ENCODE measurements at places on chromosomes 16 and 17.

DNA sequence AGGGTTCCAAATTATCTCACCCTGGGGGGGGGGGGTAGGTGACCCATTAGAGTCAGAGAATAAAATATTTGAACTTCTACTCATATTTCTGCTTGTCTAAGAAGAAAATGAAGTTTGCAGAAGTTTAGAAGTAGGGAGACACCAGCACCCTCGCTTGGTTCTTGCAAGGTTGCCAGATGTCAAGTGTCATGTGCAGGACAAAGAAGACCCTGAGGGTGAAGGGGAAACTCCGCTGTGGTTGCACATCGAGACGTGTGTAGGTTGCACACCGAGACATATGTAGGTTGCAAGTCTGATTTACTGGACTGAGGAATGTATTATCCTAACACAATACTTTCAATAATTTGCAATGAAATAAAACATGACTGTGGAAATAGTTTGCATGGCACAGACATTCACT is 42.4 kb upstream of the IRF8 start:
- DNase-seq, result no peak

DNA sequence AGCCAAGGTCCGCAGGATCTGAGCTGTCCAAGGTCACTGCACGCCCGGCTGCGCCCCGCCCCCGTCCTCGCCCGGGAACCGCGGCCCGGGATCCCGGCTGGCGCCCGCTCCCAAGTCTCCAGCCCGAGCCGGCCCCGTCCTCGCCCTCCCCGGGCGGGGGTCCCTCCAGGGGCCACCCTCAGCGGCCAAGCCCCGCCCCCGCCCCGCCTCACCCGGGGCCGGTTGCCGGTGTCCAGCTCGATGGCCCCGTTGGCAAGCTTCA is 216 bp downstream of the VPS9D1 start:
- DNase-seq, result peak; percentile 5

GRCh38 chr17:39208136-39208535 is 8.1 kb downstream of the RPL19 start:
- DNase-seq, result no peak

DNA sequence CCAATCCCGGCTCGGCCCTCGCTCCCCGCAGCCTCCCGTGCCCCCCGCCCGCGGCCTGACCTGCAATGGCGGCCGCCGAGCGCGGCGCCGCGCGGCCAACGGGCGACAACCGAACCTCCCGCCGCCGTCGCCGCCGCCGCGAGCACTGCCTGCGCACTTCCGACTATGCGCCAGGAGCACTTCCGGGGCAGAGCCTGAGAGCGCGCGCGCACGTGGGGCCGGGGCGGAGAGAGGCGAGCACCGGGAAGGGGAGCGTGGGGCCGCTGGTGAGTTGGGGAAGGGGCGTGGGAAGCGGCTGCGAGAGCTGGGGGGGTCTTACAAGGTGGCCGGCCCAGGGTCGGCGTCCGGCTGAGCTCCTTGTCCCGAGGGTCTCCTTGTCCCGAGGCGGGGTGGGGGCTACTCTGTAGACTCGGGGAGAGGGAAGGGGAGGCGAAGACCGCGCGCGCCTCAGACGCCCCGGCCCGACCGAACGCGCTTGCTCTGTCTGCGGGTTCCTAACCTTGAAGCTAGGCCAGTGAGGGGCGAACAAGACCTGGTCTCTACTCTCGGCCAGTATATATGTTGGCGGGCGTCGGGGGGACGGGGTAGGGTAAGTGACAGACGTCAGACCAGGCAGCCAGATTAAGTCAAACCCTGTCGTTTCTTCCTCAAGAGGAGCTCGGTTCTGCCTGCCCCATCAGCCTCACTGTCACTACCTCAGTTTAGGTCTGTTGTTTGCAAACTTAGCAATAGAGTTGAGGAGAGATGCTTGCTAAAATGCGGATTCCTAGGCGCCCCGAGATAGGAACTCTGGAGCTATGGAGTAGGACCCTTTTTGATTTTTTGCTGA is at the start of the genes CHTF8 and UTP4:
CHTF8 (minus strand) TSS at position 165 of the 829 bp plus-strand sequence. CDS start 11,130 bp downstream, outside the sequence.
UTP4 (plus strand) TSS at position 226 of the 829 bp plus-strand sequence. CDS start 811 bp downstream, outside the sequence.
- peak; percentile 72 for DNase-seq

DNA sequence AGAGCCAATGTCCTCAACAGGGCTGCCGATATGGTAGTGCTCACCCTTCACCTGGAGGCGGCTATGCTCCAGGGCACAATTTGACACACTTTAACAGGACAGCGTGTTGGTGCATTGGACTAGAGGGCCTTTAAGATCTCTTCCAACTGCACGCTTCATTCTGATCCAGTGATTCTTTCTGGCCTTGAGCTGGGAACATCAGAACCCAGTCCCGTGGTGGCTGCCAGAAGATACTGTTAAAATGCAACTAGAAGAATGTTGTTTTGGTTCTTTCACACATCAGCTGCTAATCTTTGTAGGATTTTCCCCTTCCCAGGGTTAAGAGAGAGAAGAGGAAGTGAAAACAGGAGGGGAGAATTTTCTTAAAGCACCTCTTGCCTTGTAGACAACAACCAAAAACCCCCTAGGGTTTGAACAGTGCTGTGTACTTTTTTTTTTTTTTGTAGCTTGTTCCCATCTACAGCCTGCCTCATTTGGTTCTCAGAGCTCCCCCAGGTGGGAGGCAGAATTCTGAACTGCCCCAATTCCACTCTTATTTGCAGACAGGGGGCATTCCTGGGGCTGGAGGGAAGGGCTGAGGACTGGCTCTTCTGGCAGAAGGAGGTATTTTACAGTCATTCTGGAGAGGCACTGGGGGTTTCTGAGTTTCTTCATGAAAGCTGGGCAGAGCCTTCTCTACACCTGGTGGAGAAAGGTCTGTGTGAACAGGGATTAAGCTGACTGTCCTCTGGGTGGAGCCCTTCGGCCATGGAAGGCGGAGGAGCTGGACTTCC is 32.4 kb downstream of the SMARCE1 start:
- peak; percentile 18 for DNase-seq

DNA sequence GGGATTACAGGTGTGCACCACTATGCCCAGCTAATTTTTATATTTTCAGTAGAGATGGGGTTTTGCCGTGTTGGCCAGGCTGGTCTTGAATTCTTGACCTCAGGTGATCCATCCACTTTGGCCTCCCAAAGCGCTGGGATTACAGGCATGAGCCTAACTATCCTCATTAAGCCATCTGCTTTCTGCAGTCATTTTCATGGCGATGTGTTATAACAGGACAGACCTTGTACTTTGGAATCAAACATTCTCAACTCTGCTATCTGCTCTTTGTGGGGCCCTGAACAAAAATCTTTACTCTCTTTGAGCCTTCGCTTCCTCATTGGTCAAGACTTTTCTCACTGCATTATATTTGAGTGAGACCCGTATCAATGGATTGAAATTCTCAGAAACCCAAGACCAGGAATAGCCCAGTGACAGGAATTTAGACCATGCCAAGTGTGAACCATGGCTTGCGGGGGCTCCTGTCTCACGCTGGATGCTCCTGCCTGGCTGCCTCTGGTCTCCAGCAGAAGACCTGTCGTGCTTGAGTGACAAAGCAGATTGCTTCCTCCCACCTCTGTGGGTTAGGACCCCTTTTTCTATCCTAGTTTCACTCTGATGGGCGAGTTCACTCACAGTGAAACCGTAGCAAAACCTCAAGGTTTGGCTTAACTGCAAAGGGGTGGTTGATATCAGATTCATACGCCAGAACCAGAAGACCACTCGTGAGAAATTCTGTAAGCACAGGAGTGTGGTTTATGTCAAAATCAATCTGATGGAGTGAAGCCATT is 519.1 kb downstream of the MAF start:
- no peak for DNase-seq

DNA sequence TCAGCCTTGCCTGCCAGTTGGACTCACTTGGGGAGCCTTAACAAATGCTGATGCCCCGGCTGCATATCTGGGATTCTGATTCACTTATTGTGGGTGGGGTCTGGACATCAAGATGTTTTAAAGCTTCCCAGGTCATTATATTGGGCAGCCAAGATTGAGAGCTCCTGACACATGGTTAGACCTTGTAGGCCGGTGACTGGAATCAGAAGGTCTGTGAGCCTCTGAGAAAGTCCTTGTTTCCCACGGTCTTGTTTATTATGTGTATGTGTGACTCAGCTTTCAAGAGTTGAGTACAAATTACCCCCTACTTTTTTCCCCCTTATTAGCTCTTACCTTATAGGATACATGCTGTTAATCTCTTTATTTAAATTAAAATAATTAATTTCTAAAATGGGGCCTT is 103.5 kb downstream of the ABCC1 start:
- no peak for DNase-seq

DNA sequence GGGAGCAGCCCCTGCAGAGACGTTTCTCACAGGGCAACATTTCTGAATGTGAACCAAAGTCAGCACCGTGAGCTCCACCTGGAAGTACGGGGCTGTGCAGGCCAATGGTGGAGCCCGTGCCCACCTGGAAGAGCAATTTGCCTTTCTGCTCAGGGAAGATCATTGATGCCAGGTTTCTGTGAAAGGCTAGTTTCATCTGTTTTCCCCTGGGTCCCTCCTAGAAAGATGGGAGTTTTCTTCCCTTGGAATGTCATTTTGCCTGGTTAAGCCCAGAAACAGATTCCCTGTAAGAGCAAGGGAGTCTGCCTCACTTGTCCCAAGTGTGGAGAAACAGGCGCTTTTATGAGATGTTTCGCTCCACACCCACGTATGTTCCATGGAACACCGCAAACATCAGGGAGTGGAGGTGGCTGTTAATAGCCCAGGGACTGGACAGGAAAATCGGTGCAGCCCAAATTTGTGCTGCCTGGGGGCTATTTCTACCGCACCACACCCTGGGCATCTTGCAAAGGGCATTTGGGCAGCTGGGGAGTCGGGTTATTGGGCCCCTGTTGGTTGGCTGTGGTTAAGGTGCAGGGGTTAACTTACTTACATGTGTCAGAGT is 2.6 kb downstream of the SLC6A4 start:
- no peak for DNase-seq

DNA sequence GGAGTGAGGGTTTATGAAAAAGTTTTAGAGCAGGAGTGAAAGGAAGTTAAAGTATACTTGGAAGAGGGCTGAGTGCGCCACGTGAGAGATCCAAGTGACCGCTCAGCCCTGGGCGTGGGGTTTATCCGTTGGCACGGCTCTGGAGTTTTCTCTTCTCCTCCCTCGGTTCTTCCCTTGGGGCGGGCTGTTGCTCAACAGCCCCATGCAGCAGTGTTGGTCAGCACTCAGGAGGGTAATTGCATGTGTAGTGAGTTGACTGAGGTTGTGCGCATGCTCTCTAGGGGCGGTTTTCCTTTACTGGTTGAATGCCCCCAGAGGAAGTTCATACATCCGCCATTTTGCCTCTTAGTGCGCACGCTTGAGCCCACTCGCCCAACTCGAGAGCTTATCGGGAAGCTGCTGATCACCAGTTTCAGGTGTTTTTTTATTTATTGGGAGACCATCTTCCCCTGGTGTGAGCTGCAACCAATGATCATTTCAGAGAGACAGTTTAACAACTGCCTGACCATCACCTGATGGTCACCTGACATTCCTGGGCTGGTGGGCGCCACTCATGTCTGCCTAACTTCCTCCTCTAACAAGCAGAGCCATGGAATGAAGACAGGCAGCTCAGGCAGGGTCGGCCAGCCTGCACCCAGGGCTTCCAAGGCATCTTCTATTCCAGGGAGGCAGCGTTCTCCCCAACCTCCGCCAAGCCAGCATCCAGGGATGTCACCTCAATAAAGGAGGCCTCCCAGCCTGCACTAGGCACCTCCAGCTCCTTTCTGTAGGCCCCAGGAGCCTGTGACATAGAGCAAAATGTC is 41.3 kb upstream of the DNAH17 start:
- no peak for DNase-seq

DNA sequence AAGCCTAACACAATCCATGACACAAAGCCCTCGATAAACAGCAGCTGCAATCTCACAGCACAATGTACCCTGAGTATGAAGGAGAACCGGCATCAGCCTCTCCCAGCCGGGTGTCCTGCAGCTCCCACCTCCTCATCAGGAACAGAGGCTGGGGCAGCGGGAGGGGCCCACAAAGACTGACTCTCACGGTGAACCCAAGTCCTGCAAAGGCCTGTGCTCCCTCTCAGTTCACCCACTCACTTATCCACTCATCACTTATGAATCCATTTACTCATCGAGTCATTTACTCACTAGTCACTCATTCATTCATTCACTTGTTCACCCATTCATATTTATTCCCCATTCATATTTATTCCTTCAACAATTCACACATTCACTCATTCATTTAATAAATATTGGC is 11.6 kb downstream of the ZNF423 start:
- DNase-seq, result no peak

DNA sequence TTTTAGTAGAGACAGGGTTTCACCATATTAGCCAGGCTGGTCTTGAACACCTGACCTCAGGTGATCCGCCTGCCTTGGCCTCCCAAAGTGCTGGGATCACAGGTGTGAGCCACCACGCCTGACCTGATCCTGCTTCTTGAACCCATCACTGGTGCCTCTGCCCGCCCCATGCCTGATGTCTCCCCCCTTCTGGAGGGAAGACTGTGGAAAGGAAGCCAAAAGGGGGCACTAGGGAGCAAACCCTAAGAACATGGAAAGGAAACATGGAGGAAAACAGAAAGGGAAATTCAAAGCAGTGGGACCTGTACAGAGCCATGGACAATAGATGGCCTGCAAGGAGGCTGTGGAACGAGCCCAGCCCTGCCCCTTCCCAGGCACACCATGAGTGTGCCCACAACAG is 31.1 kb upstream of the FASN start:
- no peak for DNase-seq

- DNase-seq, result no peak
Measured at GRCh38 chr17:81173762-81174155, 7.7 kb upstream of the AATK start.

- no peak for DNase-seq
Measured at GRCh38 chr16:74747-75334, 2.4 kb upstream of the RHBDF1 start.

GRCh38 chr16:1300664-1301476 is 8.6 kb upstream of the UBE2I start:
- peak; percentile 51 for DNase-seq

DNA sequence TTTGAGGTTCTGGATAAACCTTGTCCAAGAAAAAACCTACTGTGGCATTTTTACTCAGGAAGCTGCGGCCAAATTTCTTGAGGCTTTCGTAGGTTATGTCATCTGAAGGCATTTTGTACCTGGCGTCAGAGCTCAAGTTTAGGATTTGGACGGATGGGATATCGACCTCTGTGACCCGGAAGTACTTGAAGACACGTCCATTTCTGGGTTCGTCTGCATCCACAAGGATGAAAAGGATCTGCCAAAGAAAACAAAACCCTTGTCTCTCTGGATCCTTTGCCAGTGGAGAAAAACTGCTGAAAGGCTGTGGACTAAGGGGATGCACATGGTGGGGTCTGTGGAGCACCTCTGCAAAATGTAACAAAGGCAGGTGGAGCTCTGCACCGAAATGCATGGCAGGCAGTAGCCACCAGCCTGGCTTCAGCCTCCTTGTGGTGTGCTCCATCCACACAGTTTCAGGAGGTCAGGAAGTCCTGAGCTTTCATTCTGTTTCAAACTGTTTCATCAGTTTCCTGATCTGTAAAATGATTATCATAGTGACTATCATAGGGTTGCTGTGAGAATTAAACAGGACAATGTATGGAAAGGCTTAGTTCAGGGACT is 17.0 kb upstream of the UMOD start:
- no peak for DNase-seq

GRCh38 chr16:79045191-79045590 is 555.3 kb downstream of the MAF start:
- no peak for DNase-seq

- DNase-seq, result peak; percentile 44
Measured at GRCh38 chr17:78450696-78451345, 72.4 kb downstream of the PGS1 start.

GRCh38 chr16:19662351-19662750 is 55.7 kb downstream of the KNOP1 start:
- no peak for DNase-seq
